ENCODE measurements at places on chromosomes 3 and 15.

GRCh38 chr15:57432141-57432741 is 55.9 kb downstream of the CGNL1 start:
- no peak for DNase-seq

- DNase-seq, result no peak
Observed at GRCh38 chr3:102332205-102332604, 102.6 kb upstream of the ZPLD1 start.

DNA sequence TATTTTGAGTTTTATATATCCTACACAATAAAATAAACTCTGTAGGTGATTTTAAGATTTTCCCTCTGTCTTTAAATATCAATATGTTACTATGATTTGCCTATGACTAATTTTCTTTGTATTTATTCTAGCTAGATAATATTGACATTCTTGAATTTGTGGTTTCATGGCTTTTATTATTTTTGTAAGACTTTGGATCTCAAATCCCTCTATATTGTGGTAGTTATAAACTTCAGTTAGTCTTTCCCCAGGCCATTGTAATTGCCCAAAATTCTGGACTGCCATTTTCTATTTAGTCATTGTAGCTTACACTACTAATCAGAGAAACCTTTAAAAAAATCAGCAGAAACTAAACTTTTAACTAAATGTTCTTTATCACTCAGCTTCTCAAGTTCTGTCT is 1559.3 kb upstream of the GBE1 start:
- DNase-seq, result no peak

- no peak for DNase-seq
Observed at GRCh38 chr3:171783626-171784025, 26.7 kb downstream of the PLD1 start.

GRCh38 chr15:60162968-60163355 is 158.9 kb downstream of the FOXB1 start:
- DNase-seq, result no peak

- peak; percentile 99 for DNase-seq
Observed at GRCh38 chr3:12663936-12664908, at the start of gene RAF1. TSS of gene RAF1 (minus strand) at chr3:12664117. CDS start at chr3:12618721, 45,396 bp downstream.

DNA sequence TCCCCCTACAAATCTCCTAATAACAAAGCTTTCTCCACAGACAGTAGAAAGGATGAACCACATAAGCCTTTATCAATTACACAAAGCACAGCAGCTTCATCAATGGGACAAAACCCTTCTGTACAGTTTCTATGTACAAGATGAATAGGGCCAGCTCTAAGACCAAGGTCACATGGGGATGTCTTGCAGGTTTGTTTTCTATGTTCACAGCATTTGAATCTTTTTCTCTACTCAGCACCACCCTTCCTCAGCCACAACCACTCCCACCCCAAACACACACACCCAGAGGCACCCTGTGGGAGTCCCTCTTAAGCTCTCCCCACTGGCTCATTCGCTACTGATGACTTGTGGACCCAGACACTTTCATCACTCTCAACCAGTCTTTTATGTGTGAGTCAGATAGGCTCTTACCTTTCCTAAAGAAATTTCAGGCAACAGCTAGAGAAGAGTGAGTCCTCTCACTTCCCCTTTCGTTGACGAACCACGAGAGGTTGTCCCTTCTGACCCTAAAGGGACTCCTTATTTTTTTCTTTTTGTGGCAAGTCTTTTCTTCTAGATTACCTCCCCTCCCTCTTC is 57.9 kb downstream of the ARHGAP31 start:
- no peak for DNase-seq

- DNase-seq, result no peak
Observed at GRCh38 chr3:113232342-113232741, 21.0 kb downstream of the BOC start.

GRCh38 chr3:64229903-64230302 is 4.6 kb upstream of the PRICKLE2 start:
- no peak for DNase-seq

GRCh38 chr15:87827131-87827530 is 429.4 kb downstream of the NTRK3 start:
- no peak for DNase-seq

- DNase-seq, result no peak
Observed at GRCh38 chr3:132220986-132221385, 96.2 kb upstream of the ACP3 start.

DNA sequence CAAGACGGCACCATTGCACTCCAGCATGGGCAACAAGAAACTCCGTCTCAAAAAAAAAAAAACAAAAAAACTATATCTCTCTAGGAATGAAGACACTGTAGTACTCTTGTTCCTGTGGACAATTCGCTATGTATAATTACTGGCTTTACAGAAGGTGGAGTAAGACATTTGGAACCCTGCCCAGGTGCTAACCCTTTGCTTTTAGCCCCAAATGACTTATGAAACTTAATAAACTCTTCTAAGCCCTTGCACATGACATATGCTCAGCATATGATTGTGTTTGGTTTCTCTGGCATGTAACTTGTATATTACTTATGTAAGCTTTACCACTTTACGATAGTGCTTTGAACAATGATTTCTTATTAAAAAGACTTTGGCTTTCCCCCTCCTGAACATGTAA is 27.3 kb upstream of the PRTG start:
- DNase-seq, result no peak

GRCh38 chr15:33234020-33234461 is 39.5 kb upstream of the FMN1 start:
- DNase-seq, result no peak

- no peak for DNase-seq
Observed at GRCh38 chr3:120909602-120909878, 1.5 kb downstream of the STXBP5L start.

- no peak for DNase-seq
Observed at GRCh38 chr3:117518364-117518763, 808.8 kb downstream of the TUSC7 start.

DNA sequence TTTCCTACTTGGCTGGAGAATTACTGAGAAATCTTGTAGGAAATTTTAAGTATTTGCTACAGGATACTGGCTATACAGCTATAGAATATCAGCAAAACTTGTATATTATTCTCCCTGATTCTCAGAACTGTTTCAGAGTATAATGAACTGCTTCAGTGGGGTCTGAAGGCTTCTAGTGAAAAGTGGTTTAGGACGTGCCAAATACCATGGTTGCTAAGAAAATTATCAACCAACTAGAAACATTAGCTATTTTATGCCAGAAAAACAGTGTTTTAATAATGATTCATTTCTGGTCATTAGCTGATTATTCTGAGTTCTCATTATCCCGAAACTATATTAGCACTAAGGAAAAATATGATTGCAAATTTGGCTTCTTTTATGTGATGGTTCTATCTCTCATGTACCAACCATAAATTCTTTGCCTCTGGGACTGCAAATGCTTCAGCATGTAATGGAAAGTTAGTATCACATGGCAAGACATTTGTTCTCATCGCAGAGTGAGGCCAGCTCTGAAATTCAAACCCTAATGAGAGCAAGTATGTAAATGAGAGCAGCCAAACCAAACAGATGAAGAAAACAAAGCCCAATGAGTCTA is 11.0 kb upstream of the TSC22D2 start:
- no peak for DNase-seq

DNA sequence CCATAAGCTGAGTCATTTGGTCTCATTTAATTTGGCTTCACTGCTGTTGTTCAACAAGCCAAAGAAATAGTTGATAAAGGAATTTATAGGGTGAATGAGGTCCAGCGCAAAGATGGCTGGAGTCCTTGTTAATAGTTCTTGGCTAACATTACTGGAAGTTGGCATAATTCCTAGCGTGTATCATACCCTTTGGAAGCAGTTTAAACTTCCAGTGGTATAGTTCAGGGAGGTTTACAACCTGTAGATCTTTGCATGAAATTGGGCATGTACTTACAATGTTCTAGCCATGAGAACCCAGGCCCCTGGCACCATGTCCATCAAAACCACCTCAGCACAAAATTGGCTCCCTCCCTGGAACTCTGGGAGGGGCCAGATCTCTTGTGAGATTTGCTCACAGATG is 380.8 kb downstream of the LRTM1 start:
- no peak for DNase-seq

DNA sequence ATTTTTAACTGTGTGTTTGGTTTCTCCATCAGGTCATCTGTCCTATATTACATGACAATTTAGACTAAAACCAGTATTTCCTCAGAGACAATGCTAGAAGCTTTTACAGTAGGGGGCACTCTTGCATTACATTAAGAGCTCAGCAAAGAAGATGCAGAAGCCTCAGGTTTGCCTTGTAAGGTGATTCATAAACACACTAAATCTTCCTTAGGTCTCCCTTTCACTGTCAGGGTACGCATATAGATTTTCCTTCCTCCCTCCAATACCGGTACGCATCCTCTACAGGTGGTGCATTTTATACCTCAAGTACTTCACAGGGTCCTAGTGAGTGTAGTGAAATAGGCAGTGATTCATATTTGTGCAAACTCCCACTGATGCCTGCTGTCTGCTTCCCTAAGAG is 46.5 kb downstream of the CD86 start:
- no peak for DNase-seq

DNA sequence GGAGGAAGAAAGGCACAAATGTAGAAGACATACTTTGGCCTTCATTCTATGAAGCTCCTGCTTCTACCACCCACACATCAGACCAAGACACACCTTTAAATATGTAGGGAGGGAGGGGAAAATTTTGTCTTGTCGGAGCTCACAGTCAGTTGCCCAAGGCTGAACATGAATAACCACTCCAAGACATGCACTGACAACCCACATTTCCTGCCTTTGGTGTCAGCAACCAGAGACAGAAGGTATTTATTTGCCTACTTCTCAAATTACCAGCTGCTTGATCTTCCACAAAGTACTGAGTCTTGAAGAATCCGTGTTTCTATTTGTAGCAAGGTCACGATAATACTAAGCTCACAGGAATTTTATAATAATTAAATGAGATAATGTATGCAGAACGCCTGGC is 169.7 kb downstream of the KCNMB2 start:
- DNase-seq, result no peak

GRCh38 chr3:36842275-36842674 is 77.9 kb upstream of the DCLK3 start:
- DNase-seq, result no peak

Measured in aorta (tissue), 5 donors.